ENCODE measurements at places on chromosomes 3 and 15.
A peak's percentile ranks its signal among the peaks of the same experiment; 100 is the strongest.

GRCh38 chr3:195715583-195716266 is 5.1 kb upstream of the MUC20 start:
- peak; percentile 46 for DNase-seq

DNA sequence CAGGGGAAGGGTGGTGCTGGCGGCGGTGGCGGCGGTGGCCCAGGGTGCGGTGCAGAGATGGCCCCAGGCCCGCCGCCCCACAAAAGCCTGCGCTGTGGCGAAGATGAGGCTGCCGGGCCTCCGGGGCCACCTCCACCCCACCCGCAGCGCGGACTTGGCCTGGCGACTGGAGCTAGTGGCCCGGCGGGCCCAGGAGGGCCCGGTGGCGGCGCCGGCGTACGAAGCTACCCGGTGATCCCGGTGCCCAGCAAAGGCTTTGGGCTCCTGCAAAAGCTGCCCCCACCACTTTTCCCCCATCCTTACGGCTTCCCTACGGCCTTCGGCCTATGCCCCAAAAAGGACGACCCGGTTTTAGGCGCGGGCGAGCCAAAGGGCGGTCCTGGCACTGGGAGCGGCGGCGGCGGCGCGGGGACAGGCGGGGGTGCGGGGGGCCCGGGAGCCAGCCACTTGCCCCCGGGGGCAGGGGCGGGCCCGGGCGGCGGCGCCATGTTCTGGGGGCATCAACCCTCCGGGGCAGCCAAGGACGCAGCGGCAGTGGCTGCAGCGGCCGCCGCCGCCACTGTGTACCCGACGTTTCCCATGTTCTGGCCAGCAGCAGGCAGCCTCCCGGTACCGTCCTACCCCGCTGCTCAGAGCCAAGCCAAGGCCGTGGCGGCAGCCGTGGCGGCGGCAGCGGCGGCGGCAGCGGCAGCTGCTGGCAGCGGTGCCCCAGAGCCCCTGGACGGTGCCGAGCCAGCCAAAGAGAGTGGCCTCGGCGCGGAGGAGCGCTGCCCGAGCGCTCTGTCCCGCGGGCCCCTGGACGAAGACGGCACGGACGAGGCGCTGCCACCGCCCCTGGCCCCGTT is 1.6 kb downstream of the SKOR1 start:
- DNase-seq, result no peak

DNA sequence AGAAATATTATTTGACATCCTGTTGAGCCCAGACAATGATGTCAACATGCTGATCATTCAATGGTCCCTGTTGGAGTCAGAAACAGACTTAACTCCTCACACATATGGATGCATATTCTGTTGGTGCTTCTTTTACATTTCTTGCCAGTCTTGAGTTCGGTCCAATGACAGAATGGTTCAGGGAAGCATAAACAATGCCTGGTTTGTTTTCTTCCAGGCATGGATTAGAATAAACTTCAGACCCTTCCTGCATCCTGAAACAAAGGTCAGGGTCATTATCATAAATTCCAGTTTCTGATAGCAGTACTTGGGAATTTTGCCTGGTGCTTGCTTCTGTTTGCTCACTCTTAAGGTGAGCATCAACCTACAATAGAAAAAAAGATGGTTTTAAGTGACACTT is 33.3 kb downstream of the BTLA start:
- no peak for DNase-seq

GRCh38 chr3:157669416-157669815 is 166.2 kb upstream of the VEPH1 start:
- no peak for DNase-seq

GRCh38 chr15:72341361-72341760 is 21.4 kb upstream of the CELF6 start:
- DNase-seq, result no peak

GRCh38 chr15:90681480-90681879 is 35.7 kb upstream of the BLM start:
- DNase-seq, result no peak

DNA sequence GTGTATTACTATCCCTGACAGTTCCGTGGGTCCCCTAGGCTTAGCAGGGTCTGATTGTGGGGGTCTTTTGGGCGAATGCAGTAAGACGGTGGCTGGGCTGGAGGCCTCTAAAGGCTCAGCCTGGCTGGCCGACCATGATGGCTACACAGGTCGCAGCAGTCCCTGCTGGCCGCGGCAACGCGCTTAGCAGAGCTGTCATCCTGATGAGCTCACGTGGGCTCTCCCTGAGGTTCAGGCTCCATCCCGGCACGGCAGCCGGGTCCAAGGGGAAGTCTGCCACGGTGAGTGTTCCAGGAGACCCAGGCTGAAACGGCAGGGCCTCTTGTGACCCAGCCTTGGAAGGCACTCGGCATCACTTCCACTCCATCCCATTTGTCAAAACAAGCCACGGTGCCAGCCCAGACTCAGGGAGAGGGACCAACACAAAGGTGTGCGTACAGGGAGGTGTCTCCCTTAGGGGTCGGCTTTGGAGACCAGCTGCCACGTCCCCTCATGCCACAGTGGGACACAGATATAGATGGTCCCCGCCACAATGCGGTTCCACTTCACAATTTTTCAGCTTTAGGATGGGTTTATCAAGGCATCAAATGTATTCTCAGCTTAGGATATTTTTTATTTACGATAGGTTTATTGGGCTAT is 101.8 kb downstream of the XXYLT1 start:
- no peak for DNase-seq

DNA sequence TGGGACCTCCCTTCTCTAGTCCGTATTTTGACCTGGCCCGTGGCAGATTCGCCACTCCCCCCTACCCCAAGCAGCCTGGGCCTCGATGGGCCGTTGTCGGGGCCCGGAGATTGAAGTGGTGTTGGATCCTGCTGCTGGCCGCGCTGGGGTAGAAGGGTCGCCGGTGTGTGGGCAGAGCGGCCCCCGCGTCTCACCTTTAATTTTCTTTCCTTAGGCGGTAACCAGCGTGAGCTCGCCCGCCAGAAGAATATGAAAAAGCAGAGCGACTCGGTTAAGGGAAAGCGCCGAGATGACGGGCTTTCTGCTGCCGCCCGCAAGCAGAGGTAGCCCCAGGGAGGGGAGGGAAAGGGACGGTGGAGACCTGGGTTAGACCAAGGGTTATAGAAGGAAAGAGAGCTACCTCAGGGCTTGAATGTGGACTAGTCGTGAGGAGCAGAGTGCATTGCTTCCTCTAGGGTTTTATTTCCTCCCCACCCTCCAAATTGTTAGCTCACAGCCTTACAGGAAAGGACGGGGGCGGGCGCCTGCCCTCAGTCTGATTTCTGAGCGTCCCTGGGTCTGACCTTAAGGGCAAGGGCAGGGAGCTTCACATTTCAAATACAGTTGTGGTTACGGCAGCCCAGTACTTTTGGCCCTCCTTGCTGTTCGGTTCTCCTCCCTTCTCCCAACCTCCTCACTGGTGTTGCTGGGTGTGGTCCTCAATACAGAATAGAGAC is 799 bp downstream of the SERF2 start:
- DNase-seq, result peak; percentile 25

- DNase-seq, result no peak
Observed at GRCh38 chr3:48140336-48140757, 47.9 kb downstream of the CDC25A start.

- no peak for DNase-seq
Observed at GRCh38 chr3:128067489-128067888, 15.3 kb downstream of the SEC61A1 start.

DNA sequence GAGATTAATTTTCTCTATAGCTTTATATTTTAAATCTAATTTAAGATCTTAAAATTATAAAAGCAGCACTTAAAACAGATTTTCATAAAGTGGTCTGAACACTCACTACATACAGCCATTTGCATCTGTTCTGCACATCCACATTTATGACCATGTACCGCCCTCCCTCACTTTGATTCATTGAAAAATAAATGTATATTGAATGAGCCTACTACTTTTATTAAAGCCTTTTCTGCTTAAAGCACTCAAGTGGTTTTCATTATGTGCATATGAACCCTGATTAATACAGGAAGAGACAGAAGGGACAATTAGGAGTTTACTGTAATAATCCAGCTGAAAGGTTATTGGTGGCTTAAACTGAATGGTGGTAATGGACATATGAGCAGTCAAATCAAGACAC is 129.4 kb downstream of the DLG1 start:
- no peak for DNase-seq

GRCh38 chr15:30870681-30871080 is 33.0 kb upstream of the FAN1 start:
- DNase-seq, result no peak

DNA sequence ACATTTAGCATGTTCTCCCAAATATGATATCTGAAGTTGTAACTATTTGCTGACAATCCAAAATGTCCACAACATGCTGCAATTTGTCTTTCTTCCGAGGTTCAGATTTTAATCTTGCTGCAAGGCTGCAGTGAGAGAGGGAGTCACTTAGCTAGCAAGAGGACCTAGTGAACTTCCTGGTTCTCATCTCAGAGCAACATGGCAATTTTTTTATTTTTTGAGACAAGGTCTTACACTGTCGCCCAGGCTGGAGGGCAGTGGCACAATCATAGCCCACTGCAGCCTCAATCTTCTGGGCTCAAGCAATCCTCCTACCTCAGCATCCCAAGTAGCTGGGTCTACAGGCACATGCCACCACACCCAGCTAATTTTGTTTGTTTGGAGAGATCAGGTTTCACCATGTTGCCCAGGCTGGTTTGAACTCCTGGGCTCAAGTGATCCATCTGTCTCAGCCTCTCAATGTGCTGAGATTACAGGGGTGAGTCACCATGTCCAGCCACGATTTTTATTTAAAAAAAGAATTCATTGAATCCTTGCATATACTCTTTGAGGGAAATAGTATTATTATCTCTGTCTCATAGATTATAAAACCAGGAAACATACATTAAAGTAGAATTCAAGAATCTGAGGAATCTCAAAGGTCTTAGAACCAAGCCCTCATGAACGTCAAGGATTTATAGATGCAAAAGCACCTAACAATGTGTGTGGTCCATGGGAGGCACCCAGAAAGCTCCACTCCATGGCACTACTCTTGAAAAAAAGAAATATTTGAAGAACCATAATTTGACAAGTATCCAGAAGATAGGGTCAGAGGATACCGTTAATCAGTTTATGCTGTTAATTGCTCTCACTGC is 9.1 kb downstream of the HDC start:
- no peak for DNase-seq

DNA sequence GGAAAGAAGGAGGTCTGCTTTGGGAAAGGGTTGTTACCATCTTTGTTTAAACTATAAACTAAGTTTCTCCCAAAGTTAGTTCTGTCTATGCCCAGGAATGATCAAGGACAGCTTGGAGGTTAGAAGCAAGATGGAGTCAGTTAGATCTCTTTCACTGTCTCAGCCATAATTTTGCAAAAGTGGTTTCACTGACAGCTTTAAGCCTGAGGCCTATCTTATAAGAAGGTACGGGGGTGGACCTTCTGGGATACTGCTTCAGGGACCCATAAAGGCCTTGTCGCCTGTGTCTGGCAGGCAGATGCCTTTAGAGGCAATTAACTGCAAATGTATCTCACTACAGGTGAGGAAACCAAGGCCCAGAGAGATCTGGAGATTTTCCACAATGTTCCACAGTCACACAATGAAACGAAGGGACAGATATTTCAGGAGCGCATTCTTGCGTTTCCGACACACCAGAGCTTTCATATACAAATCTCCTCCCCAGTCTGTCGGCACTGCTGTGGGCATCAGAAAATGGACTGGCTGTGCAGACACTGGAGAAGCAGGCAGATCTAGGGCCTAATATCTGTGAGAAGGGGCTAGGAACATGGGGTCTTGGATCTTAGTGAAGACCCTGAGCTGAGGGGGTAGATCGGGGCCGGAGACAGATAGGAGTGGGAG is 169.5 kb upstream of the SMAD3 start:
- DNase-seq, result no peak

- DNase-seq, result no peak
Observed at GRCh38 chr3:189513281-189514117, 117.7 kb upstream of the TP63 start.

DNA sequence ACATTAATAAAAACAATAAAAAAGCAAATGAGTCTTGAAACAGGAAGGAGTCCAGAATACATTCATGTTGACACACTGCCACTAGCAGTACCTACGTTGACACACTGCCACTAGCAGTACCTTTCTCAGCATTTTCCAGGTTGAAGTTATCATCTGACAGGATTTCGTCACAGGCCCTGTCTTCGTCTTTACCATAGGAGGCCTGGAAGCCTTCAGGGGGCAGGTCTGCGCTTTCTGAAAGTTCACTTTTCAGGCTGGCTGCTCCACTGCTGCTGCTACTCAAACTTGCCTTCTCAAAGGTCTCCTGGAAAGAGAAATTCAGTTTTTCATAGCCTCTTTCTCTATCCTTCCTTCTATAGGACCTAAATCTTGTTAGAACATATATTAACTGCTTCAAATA is 194.7 kb downstream of the NEK10 start:
- DNase-seq, result no peak

- DNase-seq, result no peak
Observed at GRCh38 chr15:68608206-68608843, 29.5 kb downstream of the CORO2B start.

GRCh38 chr15:40310001-40310959 is 2.5 kb upstream of the PLCB2 start:
- DNase-seq, result peak; percentile 57

- DNase-seq, result no peak
Observed at GRCh38 chr3:123629747-123630047, 44.8 kb upstream of the HACD2 start.

DNA sequence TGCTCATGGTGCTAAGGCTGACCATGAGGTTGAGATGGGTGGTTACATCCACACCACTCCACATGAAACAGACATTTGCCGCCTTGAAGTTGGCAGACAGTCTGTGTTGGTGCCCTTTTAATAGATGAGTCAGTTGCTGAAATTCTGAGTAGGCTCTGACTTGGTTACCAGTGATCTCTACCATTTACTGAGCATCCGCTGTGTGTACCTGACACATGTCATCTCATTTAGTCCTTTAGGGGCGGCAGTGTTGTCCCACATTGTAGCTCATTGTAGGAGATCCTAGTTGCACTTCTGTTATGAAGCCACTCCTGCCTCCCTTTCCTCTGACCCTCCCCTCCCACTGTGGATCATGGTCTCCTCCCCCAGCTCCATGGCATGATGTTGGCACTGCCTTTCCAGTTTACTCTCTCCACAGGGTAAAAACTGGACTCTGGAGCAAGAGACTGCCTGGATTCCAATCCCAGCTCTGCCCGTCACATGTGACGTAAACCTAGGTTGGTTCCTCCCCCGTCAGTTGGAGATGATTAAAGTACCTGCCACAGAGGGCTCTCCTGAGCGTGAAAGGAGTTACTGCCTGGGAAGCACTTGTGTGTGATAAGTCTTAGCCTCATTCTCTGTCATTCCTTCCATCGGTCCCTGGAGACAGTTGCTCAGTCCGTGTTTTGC is 21.6 kb downstream of the SLCO3A1 start:
- DNase-seq, result no peak

GRCh38 chr3:124557433-124558232 is 172.6 kb upstream of the UMPS start:
- DNase-seq, result no peak

DNA sequence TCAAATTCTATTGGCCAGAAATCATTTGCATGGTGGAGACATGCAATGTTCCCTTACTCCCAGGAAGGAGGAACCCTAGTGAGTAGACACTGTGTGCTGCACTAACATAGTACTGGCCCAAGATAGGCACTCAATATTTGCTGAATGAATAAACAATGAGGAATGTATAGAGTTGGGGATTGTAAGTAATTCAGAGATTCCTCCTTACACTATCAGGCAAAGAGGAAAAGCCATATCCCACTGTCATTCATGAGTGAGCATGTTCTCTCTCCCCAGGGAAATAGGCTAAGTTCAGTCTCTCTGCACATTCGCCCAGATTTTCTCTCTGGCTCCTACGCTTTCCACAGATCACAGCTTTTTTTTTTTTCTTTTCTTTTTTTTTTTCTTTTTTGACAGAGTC is 154.9 kb upstream of the WNT5A start:
- no peak for DNase-seq

- DNase-seq, result no peak
Observed at GRCh38 chr3:179150610-179151009, 2.5 kb downstream of the PIK3CA start.

GRCh38 chr3:187986514-187986934 is 167.4 kb upstream of the LPP start:
- peak; percentile 71 for DNase-seq

Measured in stimulated activated CD4-positive, alpha-beta T cell treated with anti-CD3 and anti-CD28 coated beads, Interleukin-4, amount 100 ng/mL, for 24 hours (primary cell).